Inflammatory macrophage treated with lipopolysaccharide for 1 hour (primary cell): ENCODE measurements at places on chromosomes 1 and 21.

- no peak for DNase-seq
These were observed 123.0 kb downstream of the LYPLAL1 start for GRCh38 chr1:219296430-219297355.

GRCh38 chr1:202162047-202162417 lies 1.6 kb upstream of the PTPN7 start:
- DNase-seq = no peak

GRCh38 chr1:15702722-15703550 lies 18.8 kb downstream of the PLEKHM2 start:
- no peak for DNase-seq

- DNase-seq = no peak
These were observed 135.1 kb upstream of the MROH9 start for GRCh38 chr1:170800265-170800664.

GRCh38 chr1:225709101-225709500 lies 56.2 kb upstream of the ENAH start:
- no peak for DNase-seq

GRCh38 chr1:214452152-214452784 lies 99.1 kb downstream of the PTPN14 start:
- DNase-seq = no peak

DNA sequence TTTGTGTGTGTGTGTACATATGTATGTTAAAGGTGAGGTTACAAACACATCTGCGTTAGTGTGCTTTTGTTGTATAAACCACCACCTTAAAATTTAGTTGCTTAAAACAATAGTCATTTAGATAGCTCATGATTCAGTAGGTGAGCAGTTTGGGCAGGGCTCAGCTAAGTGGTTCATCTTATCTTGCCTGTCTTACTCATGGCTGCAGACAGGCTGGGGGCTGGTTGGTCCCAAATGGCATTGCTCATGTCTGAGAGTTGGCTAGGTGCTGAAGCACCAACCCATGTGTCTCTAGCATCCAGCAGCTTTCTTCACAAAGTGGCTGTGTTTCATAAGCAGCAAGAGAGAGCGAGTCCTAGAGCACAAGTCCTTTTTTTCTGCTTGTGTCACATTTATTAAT lies 91.4 kb downstream of the MACF1 start:
- no peak for DNase-seq

- no peak for DNase-seq
These were observed 16.4 kb downstream of the HMGB4 start for GRCh38 chr1:33880305-33880704.

- no peak for DNase-seq
These were observed 28.4 kb downstream of the LMX1A start for GRCh38 chr1:165328136-165328535.

GRCh38 chr21:21971384-21971783 lies 973.2 kb downstream of the NCAM2 start:
- no peak for DNase-seq

GRCh38 chr1:200131551-200132125 lies 104.1 kb downstream of the NR5A2 start:
- no peak for DNase-seq
